ENCODE measurements at places on chromosomes 2 and 18. TPM values are rescaled to one million over a fixed set of nuclear protein-coding genes. Genes with fewer than 3 reads are reported as not detected.

Gene RBM43
- total RNA-seq = 2.8 TPM

Gene MEP1B
- total RNA-seq = 0.78 TPM

Gene HOXD9
- total RNA-seq = not detected

Gene SERPINB11
- not detected for total RNA-seq

Gene USP40
- total RNA-seq = 14.7 TPM

Gene HOXD12
- not detected for total RNA-seq

Measured in occipital lobe (tissue), 3 donors.